Brain pericyte (primary cell): ENCODE measurements at places on chromosomes 13 and 19.
A peak's percentile ranks its signal among the peaks of the same experiment; 100 is the strongest.

- no peak for DNase-seq
Observed at GRCh38 chr13:21672796-21673538, 2.1 kb downstream of the FGF9 start.

DNA sequence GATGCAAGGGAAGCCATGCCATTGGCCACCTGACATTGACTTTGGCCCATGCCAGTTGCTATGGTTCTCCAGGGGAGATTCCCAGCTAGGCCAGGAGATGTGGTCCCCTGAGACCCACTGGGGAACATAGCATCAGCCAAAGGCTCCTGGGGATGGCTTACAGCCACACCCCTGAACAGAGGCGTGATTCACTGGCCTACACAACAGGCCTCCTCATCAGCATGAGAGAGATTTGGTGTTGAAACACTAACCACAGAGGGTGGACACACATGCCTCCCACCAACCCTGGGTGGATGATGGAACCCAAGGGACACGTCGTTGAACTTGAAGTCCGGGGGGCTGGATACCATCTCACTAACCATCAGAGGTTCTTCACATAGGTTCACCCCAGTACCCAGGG lies 14.4 kb downstream of the IQCN start:
- DNase-seq = no peak

- DNase-seq = no peak
Observed at GRCh38 chr13:74221752-74222151, 87.5 kb upstream of the KLF12 start.

- DNase-seq = no peak
Observed at GRCh38 chr19:39327363-39328045, 6.8 kb upstream of the LRFN1 start.

DNA sequence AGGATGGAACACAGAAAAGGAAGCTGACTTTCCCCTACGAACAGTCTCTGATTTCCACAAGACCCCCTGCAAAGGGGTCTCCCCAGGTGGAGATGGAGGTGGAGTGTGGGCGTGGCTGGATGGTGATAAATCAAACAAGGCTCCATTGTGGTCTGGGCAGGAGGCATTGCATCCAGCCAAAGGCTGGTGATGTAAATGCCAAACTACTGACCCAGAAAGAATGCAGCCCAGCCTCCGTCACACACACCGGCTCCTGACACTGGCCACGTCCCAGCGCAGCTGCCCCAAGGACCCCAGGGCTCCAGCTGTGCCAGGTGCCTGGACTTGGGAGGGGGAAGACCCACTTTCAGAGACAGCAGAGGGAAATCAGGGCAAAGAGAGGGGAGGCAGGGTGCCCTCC lies 6.3 kb downstream of the SLC7A1 start:
- DNase-seq = no peak

DNA sequence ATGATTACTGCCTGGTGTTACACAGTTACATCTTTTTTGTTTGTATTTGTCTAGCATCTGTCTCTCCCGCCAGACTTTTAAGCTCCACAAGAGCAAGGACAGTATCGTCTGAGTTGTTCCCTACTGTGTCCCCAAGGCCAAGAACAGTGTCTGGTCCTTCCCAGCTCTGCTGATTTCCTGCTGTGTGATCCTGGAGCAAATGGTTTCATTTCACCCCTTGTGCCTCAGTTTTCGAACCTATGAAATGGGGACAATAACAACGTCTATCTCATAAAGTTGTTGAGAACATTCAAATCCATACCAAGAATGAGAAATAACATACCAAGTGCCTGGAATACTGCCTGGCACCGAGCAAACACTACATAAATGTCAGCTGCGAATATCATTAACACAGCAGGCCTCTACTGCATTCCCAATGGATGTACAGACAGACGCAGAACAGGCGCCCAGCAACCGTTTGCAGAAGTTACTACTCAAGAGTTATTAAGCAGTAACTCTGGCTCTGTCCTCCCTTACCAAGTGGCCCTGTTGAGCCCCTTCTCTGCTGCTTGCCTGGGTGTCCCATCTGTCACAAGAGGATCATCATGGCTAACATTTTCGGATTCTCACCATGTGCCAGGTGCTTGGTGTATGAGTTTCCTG lies 11.4 kb downstream of the XRCC1 start:
- no peak for DNase-seq

- DNase-seq = no peak
Observed at GRCh38 chr13:113472355-113473025, 18.0 kb downstream of the DCUN1D2 start.

DNA sequence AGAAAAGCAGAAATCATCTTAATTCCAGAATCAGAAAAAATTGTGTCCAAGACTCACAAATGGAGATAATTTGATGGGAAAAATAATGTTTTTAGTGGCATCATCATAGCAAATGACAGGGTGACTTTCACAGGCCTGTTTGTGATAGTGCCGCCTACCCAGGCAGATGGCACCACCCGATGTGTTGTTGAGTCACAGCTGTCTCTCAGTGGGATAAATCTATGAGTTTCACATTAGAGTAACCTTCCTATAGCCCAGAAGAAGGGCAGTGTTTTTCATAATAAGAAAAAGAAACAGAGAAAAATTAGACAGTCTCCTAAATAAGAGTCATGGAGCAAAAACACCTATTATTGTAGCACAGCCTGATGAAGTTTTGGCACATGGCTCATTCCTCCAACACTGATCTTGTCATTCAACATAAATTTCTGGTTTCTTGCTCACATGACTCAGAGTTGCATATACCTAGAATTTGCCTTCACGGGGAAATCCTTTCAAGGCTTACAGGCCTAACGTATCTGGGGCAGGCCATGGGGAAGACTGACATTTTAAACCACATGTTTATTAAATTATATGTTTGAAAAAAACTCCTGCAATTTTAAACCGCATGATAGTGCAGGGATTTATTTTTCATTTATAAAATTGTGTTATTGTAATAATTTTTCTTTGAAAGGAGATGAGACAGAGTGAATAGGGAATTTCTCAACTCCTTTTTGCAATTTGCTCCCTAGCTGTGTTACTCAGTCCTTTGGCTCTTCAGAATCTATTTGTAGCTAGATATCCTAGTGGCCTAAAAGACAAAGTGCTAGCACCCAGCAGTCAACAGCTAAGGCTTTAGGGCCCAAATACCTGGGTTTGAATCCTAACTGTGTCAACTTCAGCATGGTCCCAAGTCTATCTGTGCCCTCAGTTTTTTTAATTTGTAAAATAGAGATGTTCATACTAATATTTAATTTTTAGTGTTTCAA lies 393.7 kb downstream of the NDFIP2 start:
- no peak for DNase-seq

DNA sequence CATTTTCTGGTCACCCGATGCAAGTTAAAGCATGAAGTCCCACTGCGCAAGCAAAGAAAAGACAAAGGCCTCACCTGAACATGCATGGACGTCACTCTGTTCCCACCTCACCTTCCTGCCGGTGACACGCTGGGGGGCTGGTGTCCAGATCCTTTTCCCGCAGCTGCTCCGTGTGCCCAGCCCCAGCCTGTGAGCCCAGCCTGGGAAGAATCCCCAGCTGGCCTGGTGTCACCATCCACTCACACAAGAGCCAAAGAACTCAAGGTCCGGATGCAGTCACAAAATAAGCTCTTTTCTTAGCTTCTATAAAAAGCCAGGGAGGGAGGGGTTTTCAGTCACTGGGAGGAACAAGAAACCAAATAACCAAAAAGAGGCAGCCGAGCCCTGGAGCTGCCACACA lies 249.9 kb downstream of the COL4A1 start:
- DNase-seq = no peak

- DNase-seq = no peak
Observed at GRCh38 chr19:28498404-28498976, 714.5 kb downstream of the UQCRFS1 start.

- DNase-seq = no peak
Observed at GRCh38 chr19:18848878-18849661, 17.3 kb downstream of the UPF1 start.

GRCh38 chr19:55256562-55257460 lies 2.0 kb downstream of the PPP6R1 start:
- no peak for DNase-seq

GRCh38 chr19:50794074-50794875 lies 4.1 kb downstream of the ACP4 start:
- DNase-seq = no peak

- DNase-seq = no peak
Observed at GRCh38 chr19:3083964-3084363, 10.2 kb upstream of the GNA11 start.

DNA sequence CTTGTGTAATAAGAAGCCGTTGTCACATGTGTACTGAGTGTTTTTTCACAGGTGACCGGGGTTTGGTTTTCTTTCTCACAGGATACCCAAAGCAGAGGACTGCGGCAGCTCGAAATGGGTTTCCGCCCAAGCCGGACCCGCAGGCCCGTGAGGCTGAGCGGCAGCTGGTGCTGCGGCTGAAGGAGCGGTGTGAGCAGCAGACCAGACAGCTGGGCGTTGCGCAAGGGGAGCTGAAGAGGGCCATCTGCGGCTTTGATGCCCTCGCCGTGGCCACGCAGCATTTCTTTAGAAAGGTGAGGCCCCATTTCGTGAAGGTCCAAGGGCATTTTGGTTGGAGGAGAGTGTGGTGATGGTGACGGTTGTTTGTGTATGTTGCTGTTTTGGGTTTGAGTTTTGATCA lies 236.3 kb downstream of the SLC7A1 start:
- DNase-seq = no peak

DNA sequence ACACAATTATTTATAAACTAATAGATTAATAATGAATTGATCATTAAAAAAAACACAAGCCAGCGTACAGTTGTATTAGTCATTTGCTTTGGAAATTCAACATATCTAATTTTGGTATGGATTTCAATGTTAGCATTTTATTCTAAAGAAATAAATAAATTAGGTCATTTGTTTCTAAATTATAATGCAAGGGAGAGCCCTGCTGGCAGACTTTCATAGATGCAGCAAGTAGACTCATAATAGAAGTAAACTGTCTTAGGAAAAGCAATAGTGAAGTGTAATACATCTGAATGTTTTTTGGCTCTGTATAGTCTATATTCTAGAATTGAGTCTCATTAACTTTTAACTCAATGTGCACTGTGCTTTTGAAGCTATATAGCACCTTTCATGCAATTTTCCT lies 982.4 kb upstream of the MIR17HG start:
- no peak for DNase-seq

DNA sequence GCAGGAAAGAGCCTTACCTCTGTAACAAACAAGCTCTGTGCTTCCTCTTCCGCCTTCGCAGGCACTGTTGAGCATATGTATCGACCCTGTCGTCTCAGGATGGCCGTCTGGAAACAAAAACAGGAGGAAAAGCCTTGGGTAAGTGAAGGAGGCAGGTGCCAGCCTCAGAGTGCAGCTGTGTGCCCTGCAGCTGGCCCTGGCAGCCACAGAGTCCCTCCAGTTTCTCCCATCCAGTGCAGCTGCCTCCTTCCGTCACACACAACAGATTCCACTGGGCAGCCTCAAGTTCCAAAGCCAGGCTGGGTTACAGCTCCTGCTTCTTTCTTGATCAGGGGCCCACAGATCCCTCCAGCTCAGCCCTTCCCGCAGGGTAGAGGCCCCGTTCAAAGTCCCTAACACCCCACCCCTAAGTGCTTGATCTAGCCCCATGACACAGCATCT lies 47.7 kb downstream of the DOCK9 start:
- no peak for DNase-seq

- no peak for DNase-seq
Observed at GRCh38 chr19:50658441-50659317, 9.4 kb downstream of the C19orf81 start.

DNA sequence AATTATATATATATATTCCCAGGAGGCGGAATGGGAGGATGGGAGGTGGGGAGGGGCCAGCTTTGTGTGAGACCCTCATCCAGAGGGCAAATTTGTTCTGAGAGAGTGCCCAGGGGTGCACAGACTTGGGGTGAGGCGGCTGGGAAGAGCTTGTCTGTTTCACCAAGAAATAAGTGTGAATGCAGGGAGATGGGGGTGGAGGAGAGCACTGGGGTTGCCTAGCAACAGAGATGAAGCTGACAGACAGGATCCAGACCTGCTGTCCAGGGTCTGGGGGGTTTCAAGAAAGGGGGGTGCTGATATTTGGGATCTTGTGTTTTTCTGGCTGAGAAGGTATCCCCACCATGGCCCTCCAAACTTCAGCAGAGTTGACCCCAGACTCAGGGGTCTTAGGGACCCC lies 18.6 kb upstream of the TNFAIP8L1 start:
- DNase-seq = no peak

DNA sequence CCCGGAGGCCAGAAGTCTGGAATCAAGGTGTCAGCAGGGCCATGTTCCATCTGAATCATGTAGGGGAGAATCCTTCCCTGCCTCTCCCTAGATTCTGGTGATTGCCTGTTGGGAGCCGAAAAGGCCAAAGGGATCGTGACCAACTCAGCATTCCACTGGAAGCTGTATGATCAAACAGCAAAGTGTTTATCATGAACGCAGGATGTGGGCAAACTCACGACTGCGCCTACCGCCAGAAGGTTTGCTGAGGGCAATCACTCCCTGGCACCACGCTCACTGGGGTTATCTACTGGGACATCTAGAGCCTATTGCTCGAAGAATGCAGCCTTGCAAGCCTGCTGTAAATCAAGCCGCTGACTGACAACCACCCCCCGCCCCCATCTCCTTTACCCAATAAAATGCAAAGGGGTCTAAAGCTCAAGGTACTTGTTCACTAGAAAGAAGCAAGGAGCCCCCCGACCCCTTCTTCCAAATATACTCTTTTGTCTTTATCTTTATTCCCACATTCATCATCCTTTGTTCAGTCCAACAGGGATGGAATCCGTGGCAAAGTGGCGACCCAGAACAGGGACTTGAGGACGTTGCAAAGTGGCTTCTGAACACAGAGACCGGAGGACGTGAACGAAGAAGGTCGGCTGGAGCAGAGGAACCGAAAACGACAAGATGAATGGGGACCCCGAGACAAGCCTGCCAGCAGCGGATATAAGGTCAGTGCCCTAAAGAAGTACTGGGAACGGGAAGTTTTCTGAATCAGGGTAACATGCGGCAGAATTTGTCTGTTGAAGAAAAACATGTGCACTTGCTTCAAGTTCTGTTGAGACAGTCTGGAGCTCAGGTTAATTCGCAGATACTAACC lies 16.8 kb downstream of the CLEC4M start:
- no peak for DNase-seq

- DNase-seq = no peak
Observed at GRCh38 chr13:98524793-98525192, 52.1 kb downstream of the STK24 start.

GRCh38 chr13:110187641-110188161 lies 119.3 kb downstream of the COL4A1 start:
- DNase-seq = peak; percentile 68

- DNase-seq = peak; percentile 60
Observed at GRCh38 chr13:49098198-49098597, 121.9 kb upstream of the MLNR start.

DNA sequence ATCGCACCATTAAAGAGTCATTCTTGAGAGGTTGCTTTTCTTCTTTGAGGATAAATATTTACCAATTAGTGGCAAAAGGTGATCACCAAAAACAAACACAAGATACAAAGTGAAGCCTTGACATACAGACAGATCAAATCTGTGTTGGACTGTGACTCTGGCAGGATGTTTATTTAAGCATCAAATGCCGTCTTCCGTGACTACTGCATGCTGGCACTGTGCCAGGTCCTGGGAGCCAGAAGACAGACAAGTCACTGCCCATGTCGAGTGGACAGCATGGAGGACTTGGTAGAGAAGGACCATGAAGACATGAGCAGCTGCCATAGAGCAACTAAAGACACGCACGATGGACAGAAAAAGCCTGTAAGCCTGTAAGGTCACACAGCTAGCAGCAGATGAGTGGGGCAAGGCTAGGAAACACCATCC lies 92.8 kb upstream of the FARP1 start:
- no peak for DNase-seq
